ENCODE measurements at places on chromosomes 5 and 9.

- no peak for DNase-seq
Measured at GRCh38 chr9:130990978-130991777, 17.8 kb upstream of the LAMC3 start.

- peak; percentile 77 for DNase-seq
Measured at GRCh38 chr5:73591102-73591695, 25.7 kb downstream of the UTP15 start.

GRCh38 chr5:79857714-79858409 is 133.2 kb downstream of the MTX3 start:
- DNase-seq = peak; percentile 32

GRCh38 chr5:55540024-55540423 is 5.3 kb upstream of the PLPP1 start:
- DNase-seq = no peak

- DNase-seq = no peak
Measured at GRCh38 chr5:181170996-181171395, 23.6 kb downstream of the OR2V2 start.

- DNase-seq = no peak
Measured at GRCh38 chr5:119322948-119323537, 32.8 kb upstream of the TNFAIP8 start.
